Left renal pelvis (tissue), 4 donors: ENCODE measurements at places on chromosomes 13 and 19. TPM values are rescaled to one million over a fixed set of nuclear protein-coding genes. Genes with fewer than 3 reads are reported as not detected.

GRCh38 chr13:103516015-103516795 lies 450.0 kb upstream of the SLC10A2 start:
- DNase-seq, result no peak

DNA sequence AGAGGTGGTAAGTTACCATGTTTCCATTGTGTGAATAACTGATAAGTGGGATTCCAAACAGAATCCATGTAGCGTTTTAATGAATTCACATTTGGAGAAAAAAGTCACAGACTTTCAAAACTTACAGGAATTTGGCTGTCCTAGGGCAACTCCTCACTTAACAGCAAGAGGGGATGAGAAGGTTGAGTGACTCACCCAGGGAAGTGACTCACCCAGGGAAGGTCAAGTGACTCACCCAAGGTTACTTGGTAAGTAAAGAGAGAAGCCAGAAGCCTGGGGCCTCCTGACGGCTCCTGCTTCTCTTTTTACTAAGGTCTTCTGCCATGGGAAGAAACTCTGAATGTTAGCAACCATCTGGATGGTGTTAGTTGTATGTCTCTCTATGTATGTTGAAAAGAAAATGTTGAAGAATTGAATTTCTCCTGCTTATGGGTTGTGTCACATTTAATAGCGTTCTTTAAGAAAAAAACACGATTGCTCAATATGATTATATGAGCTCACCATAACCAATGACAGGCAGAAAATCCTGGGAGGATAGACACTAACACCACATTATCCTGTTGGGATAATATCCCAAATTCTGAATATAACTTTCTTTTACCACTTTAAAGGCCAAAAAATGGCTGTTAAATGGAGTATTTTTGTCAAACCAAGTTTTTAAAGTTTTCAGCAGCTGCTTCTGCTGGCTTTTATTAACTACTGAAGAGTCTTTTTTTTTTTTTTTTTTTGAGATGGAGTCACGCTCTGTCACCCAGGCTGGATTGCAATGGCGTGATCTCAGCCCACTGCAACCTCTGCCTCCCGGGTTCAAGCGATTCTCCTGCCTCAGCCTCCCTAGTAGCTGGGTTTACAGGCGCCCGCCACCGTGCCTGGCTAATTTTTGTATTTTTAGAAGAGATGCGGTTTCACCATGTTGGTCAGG lies 195.6 kb downstream of the GGACT start:
- no peak for DNase-seq

GRCh38 chr13:51996641-51997040 lies 14.6 kb downstream of the ATP7B start:
- no peak for DNase-seq

GRCh38 chr19:4304538-4305256 lies at the start of gene FSD1:
Gene FSD1, plus strand, starts transcription at chr19:4304598. Its CDS starts 149 bp downstream, at chr19:4304747.
- DNase-seq, result no peak

DNA sequence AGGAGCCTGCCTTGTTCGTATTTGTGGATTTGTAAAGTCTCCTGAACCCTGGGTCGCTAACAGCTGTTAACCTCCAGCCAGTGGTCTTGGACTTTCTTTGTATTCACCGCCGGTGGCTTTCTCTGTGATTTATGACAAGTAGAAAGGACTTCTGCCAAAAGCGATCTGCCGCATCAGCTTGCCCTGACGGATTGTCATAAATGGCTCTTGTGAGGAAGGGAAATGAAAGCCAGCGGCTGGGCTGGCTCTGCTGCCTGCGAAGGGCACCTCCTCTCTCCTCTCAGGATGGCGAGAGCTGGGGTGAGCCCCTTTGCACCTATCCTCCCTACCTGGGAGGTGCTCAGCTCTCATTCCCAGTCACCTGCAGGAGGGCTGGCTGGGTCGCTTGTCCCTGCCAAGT lies 25.6 kb downstream of the DHRS12 start:
- DNase-seq, result no peak

- DNase-seq, result no peak
Observed at GRCh38 chr13:62158520-62158919, 742.9 kb upstream of the PCDH20 start.

Gene ADAT3
- polyA plus RNA-seq, result 5.2 TPM

- DNase-seq, result no peak
Observed at GRCh38 chr19:35556846-35557538, 6.5 kb downstream of the ATP4A start.

- DNase-seq, result no peak
Observed at GRCh38 chr13:27406178-27406939, 18.1 kb upstream of the GTF3A start.

- DNase-seq, result no peak
Observed at GRCh38 chr19:19551853-19552192, 13.8 kb downstream of the CILP2 start.

DNA sequence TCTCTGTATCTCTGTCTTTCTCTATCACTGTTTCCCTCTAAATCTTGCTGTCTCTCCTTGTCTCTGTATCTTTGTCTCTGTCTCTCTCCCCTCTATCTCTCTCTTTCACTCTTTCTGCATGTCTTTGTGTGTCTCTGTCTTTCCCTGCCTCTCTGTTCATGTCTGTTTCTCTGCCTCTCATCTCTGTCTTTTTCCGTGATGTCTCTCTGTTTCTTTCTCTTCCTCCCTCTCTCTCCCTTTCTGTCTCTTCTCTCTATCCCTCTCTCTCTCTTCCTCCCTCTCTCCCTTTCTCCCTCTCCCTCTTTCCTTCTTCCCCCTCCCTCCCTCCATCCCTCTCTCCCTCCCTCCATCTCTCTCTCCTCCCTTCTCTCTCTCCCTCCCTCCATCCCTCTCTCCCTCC lies 56.7 kb upstream of the NFIC start:
- DNase-seq, result no peak

Gene ZNF98
- 3.9 TPM for polyA plus RNA-seq

Gene TEX26
- polyA plus RNA-seq, result 1.1 TPM

Gene CERS1
- polyA plus RNA-seq, result 8.3 TPM
